ENCODE measurements at places on chromosomes 4 and X.

- no peak for DNase-seq
Observed at GRCh38 chr4:5752376-5753184, 41.6 kb downstream of the EVC start.

GRCh38 chrX:7943600-7944245 lies 16.5 kb upstream of the PNPLA4 start:
- DNase-seq, result no peak

DNA sequence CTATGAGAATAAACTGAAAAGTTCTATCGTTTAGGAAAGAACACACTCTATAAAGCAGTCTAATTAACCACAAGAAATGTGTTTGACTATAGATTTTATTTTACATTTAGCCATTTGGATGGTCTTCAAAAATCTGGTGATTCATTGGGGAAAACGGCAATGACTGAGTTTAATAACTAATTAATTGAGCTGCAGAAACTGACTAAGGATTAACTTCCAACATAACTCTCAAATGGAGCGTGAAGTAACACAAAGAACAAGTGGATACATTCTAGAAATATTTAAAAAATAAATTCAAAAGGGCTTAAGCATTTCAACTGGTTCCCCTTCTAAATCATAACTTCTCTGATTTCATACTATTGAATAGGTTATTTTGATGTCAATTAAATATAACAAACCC lies 1582.4 kb downstream of the PCDH18 start:
- DNase-seq, result no peak

DNA sequence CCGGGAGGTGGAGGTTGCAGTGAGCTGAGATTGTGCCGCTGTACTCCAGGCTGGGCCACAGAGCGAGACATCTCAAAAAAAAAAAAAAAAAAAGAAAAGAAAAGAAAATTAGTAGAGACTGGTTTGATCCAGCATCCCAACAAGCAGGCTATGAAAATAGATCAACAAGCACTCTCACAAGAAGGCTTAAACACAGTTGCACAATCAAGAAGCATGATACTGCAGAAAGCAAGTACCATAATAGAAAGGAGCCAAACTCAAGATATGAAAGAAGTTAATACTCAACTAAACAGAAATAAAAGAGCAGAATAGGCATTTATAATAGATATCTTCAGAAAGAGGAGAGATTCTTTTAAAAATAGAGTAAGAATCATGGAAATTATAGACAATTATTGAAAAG lies 10.6 kb downstream of the TLR6 start:
- DNase-seq, result no peak

DNA sequence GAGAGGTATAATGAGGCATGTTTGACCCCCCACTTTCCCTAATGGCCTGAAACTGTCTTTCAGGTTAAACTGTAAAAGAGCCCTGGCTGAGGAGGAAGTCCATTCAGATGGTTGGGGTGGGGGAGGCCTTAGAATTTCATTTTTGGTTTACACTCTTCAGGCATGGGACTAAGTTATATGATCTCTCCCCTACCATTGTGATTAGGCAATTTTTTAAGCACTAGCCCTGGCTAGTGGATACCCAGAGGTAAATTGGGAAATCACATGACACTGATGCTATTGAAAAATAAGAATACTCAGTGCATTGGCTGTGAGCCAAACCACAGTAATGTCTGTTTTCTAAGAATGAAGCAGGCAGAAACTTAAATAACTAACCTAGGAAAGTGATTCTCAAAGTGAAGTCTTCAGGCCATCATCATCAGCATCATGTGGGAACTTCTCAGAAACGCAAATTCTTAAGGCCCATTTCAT lies 149.7 kb downstream of the RRAGB start:
- no peak for DNase-seq

DNA sequence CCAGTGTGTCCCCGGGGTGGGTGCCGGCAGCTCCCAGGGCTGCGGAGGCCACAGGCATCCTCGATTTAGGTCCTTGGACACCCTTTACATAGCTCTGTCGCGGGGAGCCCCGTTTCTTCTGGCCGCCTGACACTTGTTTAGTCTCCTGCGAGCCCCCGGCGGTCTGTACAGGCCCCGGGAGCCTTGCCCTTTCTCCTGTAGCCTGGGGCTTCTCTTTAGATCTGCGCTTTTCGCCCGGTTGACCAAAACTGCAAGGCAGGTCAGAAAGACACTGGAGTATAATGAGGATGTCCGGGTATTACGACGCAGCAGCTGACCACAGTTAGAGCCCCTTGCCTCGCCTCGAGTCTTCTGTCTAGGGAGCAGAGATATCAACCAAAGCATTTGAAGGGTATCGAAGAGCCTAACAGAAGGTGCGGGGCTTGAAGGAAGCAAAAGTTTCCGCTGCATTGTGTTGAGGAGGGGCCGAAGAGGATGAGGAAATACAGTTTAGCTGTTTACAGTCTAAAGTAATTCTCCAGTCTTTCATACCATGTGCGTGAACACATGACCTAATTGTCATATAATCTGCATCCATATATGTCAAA lies 479 bp downstream of the BRCC3 start:
- DNase-seq, result no peak

DNA sequence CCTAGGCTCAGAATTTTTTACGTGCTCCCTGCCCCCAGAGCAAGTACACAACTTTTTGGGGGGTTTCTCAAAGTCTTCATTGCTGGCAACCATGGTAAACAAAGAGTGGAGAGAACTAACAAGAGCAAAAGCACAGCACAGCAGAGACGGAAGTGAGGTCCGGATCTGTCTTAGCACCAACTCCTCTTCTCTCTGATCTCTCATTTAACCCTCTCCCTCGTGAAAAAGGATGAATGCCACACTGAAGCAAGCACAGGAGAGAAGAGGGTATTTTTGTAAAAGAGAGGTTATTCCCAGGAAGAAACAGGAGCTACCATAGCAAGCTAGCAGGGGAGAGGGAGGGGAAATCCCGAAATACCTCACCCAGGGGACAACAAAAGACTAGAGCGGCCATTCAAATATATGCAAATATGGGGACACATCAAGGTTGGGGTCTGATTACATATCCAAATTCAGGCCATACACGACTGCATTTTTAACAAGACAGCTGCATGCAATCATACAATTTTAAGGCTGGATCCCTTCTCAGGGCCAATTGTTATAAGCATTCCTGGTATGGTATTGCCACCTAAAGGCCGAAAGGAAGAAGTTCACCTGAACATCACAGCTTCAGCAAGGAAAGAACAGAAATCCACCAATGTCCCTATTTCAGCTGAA lies 46.6 kb downstream of the CD40LG start:
- no peak for DNase-seq

GRCh38 chr4:102809190-102809589 lies 18.2 kb downstream of the UBE2D3 start:
- DNase-seq, result no peak

DNA sequence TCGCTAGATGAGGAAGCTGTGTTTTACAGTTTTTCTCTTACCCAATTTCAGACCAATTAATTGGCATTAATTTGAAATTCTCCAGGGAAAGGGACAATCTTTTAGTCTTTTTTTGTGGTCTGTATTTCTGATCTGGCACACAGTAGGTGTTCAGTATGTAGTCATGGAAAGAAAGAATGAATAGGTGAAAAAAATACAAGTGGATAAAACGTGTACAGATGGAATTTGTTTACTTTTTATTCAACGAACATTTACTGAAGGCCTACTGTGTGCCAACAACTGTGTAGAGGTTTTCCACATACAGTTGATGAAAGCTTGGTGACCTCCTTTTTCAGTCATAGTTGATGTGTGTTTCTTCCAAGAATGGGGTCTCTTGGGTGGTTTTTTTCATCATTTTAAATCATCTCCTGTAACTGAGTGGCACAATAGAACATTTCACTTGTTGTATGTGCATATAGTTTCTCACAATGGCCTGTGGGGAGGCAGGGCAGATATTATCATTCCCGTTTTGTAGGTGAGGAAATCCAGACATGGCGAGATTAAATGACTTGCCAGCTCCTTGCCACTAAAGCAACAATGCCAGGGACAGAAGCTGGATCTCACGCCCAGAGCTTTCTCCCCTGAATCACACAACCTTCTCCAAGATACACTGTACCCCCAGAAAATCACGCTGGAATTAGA lies 102.4 kb downstream of the CEP135 start:
- no peak for DNase-seq

- DNase-seq, result no peak
Observed at GRCh38 chr4:155757745-155758265, 1.0 kb upstream of the GUCY1B1 start.

DNA sequence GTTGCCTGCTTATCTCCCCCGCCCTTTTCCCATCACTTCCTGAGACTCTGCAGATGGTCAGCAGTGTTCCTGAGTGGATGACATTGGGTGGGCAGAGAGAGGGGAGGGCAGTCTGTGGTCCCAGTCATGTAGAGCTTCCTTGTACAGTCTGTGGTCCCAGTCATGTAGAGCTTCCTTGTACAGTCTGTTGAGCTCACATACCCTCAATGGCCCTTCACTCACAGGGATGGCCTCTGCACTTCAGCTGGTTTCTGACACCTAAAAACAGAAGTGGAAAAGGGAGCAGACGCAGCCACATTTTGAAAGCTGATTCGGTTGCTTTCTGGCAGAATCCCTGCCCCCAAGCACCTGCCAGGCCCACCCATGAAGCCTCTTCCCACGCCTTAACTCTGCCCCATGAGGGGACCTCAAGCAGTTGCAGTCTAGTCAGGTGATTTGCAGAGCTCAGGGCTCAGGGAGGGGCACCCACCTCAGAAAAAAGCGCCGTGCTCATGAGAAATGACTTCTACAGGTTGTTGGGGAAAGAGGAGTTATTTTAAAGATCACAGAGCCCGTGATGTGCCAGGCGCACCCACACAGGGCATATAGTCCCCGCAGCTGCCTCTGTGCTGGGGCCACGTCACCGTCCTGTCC lies 3.6 kb upstream of the TMEM271 start:
- DNase-seq, result no peak

DNA sequence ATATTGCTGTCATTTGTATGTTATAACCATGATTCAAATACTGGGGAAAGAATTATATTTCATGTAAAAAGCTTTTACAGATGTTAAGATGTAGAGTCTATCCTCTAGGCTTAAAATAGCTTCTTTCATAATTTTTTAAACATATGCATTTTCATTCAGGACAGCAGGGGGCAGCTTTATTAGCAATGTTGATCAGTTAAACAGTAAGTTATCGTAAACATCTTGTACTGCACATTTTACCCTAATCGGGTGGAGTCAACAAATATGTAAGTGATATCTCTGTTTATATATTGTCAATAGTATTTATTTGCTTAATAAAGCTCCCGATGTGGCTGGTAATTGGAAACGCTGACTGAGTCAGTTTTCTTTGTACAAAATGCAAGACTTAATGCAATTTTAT lies 142.5 kb upstream of the MED14 start:
- no peak for DNase-seq

Data from T follicular helper cell (primary cell).